Neural crest cell (in vitro differentiated cells): ENCODE measurements at places on chromosomes 3 and 15. TPM values are rescaled to one million over a fixed set of nuclear protein-coding genes. Genes with fewer than 3 reads are reported as not detected.

PIGB gene
- 12.9 and 14.6 TPM in 2 replicates for total RNA-seq

CYP1A1 gene
- total RNA-seq, result 1.7 and 2.3 TPM in 2 replicates

EAF2 gene
- total RNA-seq, result 4.0 and 4.2 TPM in 2 replicates

- no peaks in the 10 kb centered on the region for H3K4me1 ChIP-seq
- no peaks in the 10 kb centered on the region for H3K36me3 ChIP-seq
- no peak for DNase-seq
- peaks cover 14% of the 10 kb centered on the region for H3K27me3 ChIP-seq
- H3K4me3 ChIP-seq, result no peak overlapping the region
Observed at GRCh38 chr3:156433910-156434309, 121.0 kb downstream of the SSR3 start.

CFAP20DC gene
- total RNA-seq, result 10.4 and 12.8 TPM in 2 replicates

GRCh38 chr3:87045473-87045872 lies 54.5 kb upstream of the VGLL3 start:
- no peaks in the 10 kb centered on the region for H3K27me3 ChIP-seq
- no peak overlapping the region for H3K4me3 ChIP-seq
- no peaks in the 10 kb centered on the region for H3K36me3 ChIP-seq
- H3K27ac ChIP-seq, result no peak overlapping the region

EIF1B gene
- total RNA-seq, result 85.6 and 91.3 TPM in 2 replicates

DNA sequence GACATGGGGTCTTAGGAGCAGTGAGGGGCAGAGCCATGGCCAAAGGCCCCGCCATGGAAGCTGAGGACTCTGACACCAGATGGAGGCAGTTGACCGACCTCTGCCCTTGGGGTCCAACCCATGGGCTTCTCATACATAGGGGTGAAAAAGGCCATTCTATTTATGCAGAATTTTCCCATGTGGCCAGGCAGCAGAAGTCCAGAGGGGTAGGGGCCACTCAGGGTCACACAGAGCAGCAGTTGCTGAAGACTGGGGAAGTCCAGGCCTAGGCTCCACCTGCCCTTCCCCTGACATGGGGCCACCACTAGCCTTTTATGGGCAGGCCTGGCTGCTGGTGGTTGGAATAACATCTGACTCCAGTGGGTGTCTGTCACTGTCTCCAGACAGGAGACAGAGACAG lies 6.4 kb downstream of the PRSS50 start:
- peaks cover 5% of the 10 kb centered on the region for H3K4me1 ChIP-seq
- no peak overlapping the region for H3K4me3 ChIP-seq
- no peaks in the 10 kb centered on the region for H3K27me3 ChIP-seq
- no peak overlapping the region for H3K27ac ChIP-seq
- DNase-seq, result no peak
- no peaks in the 10 kb centered on the region for H3K36me3 ChIP-seq

- H3K27me3 ChIP-seq, result no peaks in the 10 kb centered on the region
- H3K4me3 ChIP-seq, result peak overlapping the region; percentile 45
- peak; percentile 27 for DNase-seq
Observed at GRCh38 chr15:39213385-39213840, 367.5 kb upstream of the THBS1 start.

DNA sequence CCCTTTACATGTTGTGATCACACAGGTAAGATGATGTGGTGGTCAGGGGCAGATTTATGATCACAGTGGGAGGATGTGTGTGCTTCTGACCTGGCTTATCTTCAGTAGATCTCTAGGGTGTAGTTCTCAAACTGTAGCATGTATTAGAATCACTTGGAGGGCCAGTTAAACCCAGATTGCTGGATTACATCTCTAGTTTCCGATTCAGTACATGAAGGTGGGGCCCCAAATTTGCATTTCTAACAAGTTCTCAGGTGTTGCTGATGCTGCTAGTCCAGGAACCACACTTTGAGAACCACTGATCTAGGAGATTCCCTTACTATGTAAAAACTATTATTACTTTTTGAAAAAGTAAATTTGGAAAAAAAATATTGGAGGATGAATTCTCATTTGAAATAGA lies 199.3 kb upstream of the GOLIM4 start:
- no peaks in the 10 kb centered on the region for H3K36me3 ChIP-seq
- DNase-seq, result no peak
- H3K27me3 ChIP-seq, result no peaks in the 10 kb centered on the region
- H3K4me3 ChIP-seq, result no peak overlapping the region
- no peak overlapping the region for H3K27ac ChIP-seq
- peaks cover 5% of the 10 kb centered on the region for H3K4me1 ChIP-seq

DNA sequence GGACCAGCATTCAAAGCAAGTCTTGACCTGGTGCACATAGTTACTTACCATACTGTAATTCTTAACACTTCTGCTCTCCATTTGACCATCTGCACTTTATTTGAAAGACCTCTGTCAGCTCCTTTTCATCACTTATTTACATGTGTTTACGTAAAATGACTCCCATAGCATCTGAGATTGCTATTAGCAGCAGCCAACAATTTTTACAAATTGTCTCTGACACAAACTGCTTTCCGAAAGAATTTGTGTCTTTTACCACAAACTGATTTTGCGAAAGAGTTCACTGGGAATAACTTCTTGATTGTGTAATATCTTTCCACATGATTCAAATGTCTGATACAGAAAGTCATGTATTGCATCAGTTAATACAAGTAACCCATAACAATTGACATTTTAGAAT lies 144.1 kb upstream of the PEX5L start:
- no peak overlapping the region for H3K4me3 ChIP-seq
- H3K4me1 ChIP-seq, result no peaks in the 10 kb centered on the region

GRCh38 chr3:134903837-134904236 lies 108.8 kb downstream of the EPHB1 start:
- H3K4me1 ChIP-seq, result no peaks in the 10 kb centered on the region
- DNase-seq, result no peak
- H3K27me3 ChIP-seq, result peaks cover 8% of the 10 kb centered on the region
- H3K27ac ChIP-seq, result no peak overlapping the region
- H3K4me3 ChIP-seq, result no peak overlapping the region

GOLGA8G gene
- not detected in 2 replicates for total RNA-seq

CCR9 gene
- total RNA-seq, result not detected in 2 replicates

GRCh38 chr15:66129586-66129985 lies 124.0 kb downstream of the MEGF11 start:
- no peaks in the 10 kb centered on the region for H3K36me3 ChIP-seq
- no peak for DNase-seq
- peaks cover 43% of the 10 kb centered on the region for H3K27me3 ChIP-seq
- H3K4me1 ChIP-seq, result peaks cover 43% of the 10 kb centered on the region
- H3K4me3 ChIP-seq, result peak overlapping the region; percentile 19

LYZL4 gene
- not detected in 2 replicates for total RNA-seq

GRCh38 chr3:195385526-195385925 lies 57.3 kb downstream of the ACAP2 start:
- DNase-seq, result no peak
- peaks cover 4% of the 10 kb centered on the region for H3K36me3 ChIP-seq
- H3K4me3 ChIP-seq, result no peak overlapping the region
- no peak overlapping the region for H3K27ac ChIP-seq

B3GALNT1 gene
- 27.1 and 29.6 TPM in 2 replicates for total RNA-seq

MEIS2 gene
- total RNA-seq, result 58.5 and 59.5 TPM in 2 replicates

DNA sequence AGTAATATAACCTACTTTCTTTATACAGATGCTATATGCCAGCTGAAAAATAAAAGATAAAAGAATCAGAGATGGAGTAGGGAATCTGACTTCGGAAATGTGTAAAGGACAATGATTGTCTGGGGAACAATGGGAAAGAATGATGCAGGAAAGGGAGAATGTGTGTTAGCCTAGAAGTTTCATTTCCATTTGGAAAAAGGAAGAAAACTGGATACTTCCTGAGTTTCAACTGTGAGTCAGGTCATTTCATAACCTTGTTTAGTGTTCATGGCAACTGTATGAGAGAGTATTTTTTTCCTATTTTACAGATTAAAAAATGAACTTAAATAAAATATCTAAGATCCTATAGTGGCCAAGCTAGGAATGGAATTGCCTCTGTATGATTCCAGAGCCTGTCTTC lies 261.3 kb upstream of the NECTIN3 start:
- H3K27me3 ChIP-seq, result no peaks in the 10 kb centered on the region
- H3K27ac ChIP-seq, result no peak overlapping the region
- H3K4me3 ChIP-seq, result no peak overlapping the region
- peaks cover 3% of the 10 kb centered on the region for H3K36me3 ChIP-seq
- DNase-seq, result no peak

- H3K36me3 ChIP-seq, result no peaks in the 10 kb centered on the region
- no peak overlapping the region for H3K4me3 ChIP-seq
- no peaks in the 10 kb centered on the region for H3K27me3 ChIP-seq
- no peak for DNase-seq
- H3K4me1 ChIP-seq, result no peaks in the 10 kb centered on the region
- no peak overlapping the region for H3K27ac ChIP-seq
Observed at GRCh38 chr3:98361289-98361688, 7.6 kb downstream of the OR5K4 start.

DNA sequence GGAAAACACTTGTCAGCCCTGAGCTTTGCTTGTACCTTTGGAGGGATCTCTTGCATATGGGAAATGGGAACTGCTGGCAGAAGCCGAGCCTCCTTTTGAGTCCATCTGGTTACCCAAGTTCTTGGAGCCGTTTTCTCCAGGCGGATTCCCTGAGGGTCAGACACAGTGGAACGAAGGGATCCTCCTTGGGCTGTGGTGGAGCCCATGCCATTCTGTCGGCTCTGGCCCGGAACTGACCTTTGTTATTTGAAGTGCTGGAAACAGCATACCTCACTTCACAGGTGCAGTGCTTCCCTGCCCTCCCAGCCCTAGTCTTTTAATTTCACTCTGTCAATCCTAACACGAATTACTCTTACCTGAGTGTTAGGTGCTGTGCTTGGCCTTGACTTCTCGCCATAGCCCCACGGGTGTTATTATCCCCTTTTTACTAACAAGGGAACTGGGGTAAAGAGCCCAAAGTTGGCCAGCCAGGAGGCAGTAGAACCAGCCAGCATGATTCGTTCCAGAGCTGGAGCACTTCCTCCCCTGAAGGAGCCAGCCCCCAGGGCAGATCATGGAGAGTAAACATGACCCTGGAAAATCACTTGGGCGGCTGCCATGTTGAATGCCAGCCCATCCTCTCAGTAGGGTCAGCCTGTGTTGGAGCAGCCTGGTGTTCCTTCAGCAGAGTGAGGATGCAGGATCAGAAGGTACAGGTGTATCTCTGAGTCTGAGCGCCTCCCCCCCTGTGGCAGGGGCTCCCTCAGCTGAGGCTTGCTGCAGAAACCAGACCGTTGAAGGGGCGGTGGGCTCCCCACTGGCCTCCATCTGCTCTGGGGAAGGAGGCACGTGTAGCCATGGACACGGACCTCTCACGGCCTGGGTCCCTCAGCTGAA lies 143.2 kb downstream of the DNAJB8 start:
- no peak for DNase-seq
- H3K36me3 ChIP-seq, result no peaks in the 10 kb centered on the region
- no peak overlapping the region for H3K4me3 ChIP-seq
- no peaks in the 10 kb centered on the region for H3K27me3 ChIP-seq

GRCh38 chr3:48919215-48920138 lies 835 bp downstream of the ARIH2 start:
- H3K36me3 ChIP-seq, result no peaks in the 10 kb centered on the region
- no peak for DNase-seq
- H3K4me1 ChIP-seq, result peaks cover 20% of the 10 kb centered on the region
- H3K27me3 ChIP-seq, result no peaks in the 10 kb centered on the region
- H3K4me3 ChIP-seq, result peak overlapping the region; percentile 96

DNA sequence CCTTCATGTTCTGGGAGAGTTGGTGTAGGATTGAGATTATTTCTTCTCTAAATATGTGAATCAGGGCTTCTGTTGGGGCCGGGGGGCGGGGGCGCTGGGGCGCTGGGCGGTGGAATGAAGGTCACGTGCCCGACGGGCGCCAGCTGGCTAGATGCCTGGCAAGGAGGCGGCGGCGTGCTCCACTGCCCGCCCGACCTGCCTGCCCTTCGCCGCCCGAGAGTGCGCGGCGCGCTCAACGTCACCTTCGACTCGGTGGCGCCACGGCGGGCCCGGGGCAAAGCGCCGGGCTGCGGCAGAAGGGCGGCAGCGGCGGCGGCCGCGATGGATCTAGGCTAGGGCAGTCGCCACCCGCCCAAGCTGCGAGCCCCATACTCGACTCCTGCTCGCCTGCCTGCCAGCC lies 47.0 kb upstream of the LHFPL4 start:
- DNase-seq, result no peak
- H3K36me3 ChIP-seq, result no peaks in the 10 kb centered on the region
- no peaks in the 10 kb centered on the region for H3K4me1 ChIP-seq
- H3K4me3 ChIP-seq, result no peak overlapping the region

SNRK gene
- 18.2 and 21.4 TPM in 2 replicates for total RNA-seq

- no peak overlapping the region for H3K4me3 ChIP-seq
- H3K27ac ChIP-seq, result no peak overlapping the region
- no peak for DNase-seq
- no peaks in the 10 kb centered on the region for H3K36me3 ChIP-seq
- no peaks in the 10 kb centered on the region for H3K27me3 ChIP-seq
Observed at GRCh38 chr15:78232951-78233350, 1.4 kb downstream of the ACSBG1 start.

DNA sequence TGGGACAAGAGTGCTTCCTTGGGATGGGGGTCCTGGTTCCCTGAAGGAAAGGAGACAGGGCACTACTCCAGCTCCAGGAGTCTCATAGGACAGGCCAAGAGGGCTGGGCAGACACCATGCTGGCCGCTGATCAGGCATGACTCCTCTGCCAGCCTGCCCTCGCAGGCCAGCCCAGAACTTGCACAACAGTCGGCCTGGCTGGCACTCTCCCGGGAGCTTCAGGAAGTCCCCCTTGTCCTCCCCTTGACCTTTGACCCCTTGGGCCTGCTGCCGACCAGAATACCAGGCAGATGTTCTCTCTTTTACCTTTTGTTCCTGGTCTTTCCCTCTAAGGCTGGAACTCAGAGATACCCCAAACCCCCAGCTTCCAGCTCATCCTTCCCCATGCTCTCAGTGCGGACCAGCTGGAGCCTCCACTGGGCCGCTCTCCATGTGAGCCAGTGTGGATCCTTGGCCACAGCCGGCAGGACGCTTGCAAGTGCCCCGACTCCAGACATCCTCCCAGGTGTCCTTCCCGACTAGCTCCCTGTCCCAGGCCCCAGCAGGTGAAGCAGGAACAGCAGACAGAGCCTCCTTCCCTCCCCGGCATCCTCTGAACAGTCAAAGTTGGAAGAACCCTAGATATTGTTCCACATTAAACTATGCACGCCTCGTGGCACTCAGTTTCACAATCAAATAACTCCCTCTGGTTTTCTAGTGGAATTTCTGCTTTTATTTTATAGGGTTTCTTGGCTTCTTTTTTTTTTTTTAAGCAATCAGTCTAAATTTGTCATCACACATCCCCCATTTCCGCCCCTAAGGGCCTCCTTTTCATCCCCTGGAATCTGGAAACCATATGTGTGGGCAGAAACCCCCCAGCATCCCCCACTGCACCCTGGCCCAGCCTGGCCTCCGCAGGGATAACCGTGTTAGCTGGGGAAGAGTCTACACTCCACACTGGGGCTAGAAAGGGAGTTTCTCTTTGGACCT lies 15.7 kb downstream of the VPS18 start:
- H3K36me3 ChIP-seq, result no peaks in the 10 kb centered on the region
- H3K4me3 ChIP-seq, result peak overlapping the region; percentile 17
- no peak for DNase-seq
- no peak overlapping the region for H3K27ac ChIP-seq

DNA sequence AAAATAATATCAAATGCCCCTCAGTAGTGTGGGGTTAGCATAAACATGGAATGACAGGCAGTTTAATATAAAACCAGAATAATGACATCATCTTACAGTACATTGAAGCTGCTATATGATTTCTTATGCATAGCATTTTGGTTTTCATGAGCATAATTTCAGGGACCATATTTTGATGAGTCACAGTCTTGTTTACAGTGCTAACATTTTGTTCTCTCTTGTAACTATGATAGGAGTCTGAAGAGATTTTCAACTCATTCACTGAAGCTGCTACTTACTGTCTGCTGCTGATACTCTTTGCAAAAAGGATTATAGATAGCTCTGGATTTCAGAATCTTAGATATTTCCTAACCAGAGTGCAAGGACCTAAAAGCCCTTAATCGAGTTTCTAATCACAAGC lies 92.6 kb upstream of the CCDC54 start:
- DNase-seq, result no peak
- no peaks in the 10 kb centered on the region for H3K27me3 ChIP-seq
- H3K36me3 ChIP-seq, result peaks cover 3% of the 10 kb centered on the region
- peaks cover 4% of the 10 kb centered on the region for H3K4me1 ChIP-seq
